ENCODE measurements at places on chromosomes 1 and 21. TPM values are rescaled to one million over a fixed set of nuclear protein-coding genes. Genes with fewer than 3 reads are reported as not detected.

Gene F5
- total RNA-seq = not detected

Gene IGSF9
- total RNA-seq = 3.3 TPM

GRCh38 chr1:198893763-198894444 is 255.1 kb downstream of the PTPRC start:
- no peak for DNase-seq

GRCh38 chr1:244960904-244961303 is 96.6 kb upstream of the HNRNPU start:
- no peak for DNase-seq

Gene HJV
- not detected for total RNA-seq

- DNase-seq = no peak
Observed at GRCh38 chr21:16199539-16199938, 469.8 kb downstream of the USP25 start.

- no peak for DNase-seq
Observed at GRCh38 chr1:201761178-201761577, 67.8 kb upstream of the IPO9 start.
